ENCODE measurements at places on chromosomes 1 and 21. TPM values are rescaled to one million over a fixed set of nuclear protein-coding genes. Genes with fewer than 3 reads are reported as not detected.

The TXNIP gene
- total RNA-seq = 23.2 TPM

The FAM110D gene
- total RNA-seq = 0.46 TPM

The PRDM16 gene
- total RNA-seq = 0.70 TPM

The ASAP3 gene
- 25.9 TPM for total RNA-seq

The MIXL1 gene
- total RNA-seq = 4.7 TPM

- no peaks in the 10 kb centered on the region for H3K36me3 ChIP-seq
- no peak overlapping the region for H3K27ac ChIP-seq
- no peaks in the 10 kb centered on the region for H3K27me3 ChIP-seq
- no peaks in the 10 kb centered on the region for H3K4me1 ChIP-seq
- DNase-seq = no peak
Observed at GRCh38 chr1:172530000-172530399, 3.0 kb upstream of the SUCO start.

DNA sequence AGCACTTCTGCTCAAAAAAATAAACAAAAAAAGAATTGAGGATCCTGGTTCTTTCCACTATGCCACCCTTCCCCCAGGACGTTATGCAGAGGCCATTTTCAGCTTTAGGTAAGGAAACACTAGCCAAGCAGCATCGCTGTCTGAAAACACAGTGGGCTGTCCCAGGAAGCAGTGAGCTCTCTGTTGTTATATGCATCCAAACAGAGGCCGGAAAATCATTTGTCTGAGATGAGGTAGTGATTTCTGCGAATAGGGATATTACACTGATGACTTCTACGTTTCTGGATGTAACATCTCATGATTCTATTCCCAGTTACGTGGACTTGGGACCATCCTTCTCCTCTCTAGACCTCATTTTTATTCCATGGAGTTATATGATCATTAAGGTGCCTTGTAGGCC, 137.2 kb downstream of the OMA1 start:
- H3K27me3 ChIP-seq = no peaks in the 10 kb centered on the region
- H3K27ac ChIP-seq = no peak overlapping the region
- DNase-seq = no peak
- no peaks in the 10 kb centered on the region for H3K4me1 ChIP-seq
- H3K4me3 ChIP-seq = no peak overlapping the region
- no peaks in the 10 kb centered on the region for H3K36me3 ChIP-seq

GRCh38 chr1:66575739-66576138, 41.8 kb downstream of the SGIP1 start:
- no peak overlapping the region for H3K27ac ChIP-seq
- H3K36me3 ChIP-seq = no peaks in the 10 kb centered on the region
- H3K4me1 ChIP-seq = peaks cover 2% of the 10 kb centered on the region
- no peak for DNase-seq
- no peaks in the 10 kb centered on the region for H3K27me3 ChIP-seq

DNA sequence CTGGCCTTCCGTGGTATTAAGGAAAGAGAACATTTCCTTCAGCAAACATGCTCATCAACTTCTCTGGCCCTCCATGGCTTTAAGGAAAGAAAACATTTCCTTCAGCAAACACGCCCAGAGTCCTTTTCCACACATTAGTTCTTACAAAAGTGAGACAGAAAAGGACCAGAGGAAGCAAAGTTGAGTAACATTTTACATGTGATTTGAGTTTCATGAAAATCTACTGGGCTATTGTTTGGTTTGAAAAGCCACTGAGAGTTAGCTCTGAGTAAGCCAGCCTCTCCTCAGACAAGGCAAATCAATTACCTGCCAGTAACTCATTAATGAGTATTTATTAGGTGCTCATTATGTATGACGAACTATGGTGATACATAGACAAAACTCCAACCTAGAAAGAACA, 78.0 kb downstream of the NID1 start:
- no peak overlapping the region for H3K27ac ChIP-seq
- no peaks in the 10 kb centered on the region for H3K27me3 ChIP-seq
- no peak overlapping the region for H3K4me3 ChIP-seq
- no peak for DNase-seq

GRCh38 chr21:29739176-29739575, 200.6 kb downstream of the GRIK1 start:
- no peak for DNase-seq
- no peak overlapping the region for H3K4me3 ChIP-seq
- H3K27ac ChIP-seq = no peak overlapping the region
- H3K27me3 ChIP-seq = no peaks in the 10 kb centered on the region
